ENCODE measurements at places on chromosomes 2 and 18.
A peak's percentile ranks its signal among the peaks of the same experiment; 100 is the strongest.

DNA sequence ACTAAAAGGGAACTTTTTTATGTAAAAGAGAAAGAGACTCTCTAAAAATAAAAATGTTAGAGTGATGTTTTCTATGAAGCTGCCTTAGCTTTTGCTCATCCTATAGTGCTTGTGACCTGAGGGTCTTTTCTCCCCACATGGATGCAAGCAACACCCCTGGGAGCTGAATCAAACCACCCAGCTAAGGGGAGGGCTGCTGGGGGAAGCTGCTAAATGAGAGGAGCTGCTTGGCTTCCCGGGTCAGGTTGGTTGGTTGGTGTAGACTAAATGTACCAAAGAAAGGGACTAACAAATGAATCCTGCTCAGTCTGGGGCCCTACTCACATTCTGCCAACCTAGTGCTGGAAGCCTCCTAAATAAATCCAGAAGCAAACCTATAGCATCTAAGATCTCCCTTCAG is 35.0 kb downstream of the AFF3 start:
- DNase-seq, result no peak

DNA sequence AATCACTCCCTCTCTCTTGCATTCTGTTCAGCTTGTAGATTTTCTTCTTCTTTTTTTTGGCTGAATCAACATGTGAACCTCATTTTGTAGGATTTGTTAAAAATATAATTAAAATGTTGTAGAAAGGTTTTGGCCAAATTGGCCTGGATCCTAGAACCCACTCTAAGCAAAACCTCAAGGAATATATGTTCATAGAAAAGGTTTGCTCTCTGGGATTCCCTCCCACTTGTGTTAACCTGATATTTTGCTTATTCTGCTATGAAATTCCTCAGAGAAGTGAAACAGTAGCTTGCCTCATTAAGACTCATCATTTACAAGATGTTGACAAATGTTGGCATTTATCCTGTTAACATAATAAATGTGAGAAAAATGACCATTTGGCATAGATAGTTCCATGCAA is 456.7 kb downstream of the TMEM182 start:
- DNase-seq, result no peak

GRCh38 chr2:217970206-217970605 is 32.6 kb downstream of the TNS1 start:
- no peak for DNase-seq

- DNase-seq, result peak; percentile 10
Observed at GRCh38 chr2:205543262-205543843, 138.9 kb upstream of the NRP2 start.

DNA sequence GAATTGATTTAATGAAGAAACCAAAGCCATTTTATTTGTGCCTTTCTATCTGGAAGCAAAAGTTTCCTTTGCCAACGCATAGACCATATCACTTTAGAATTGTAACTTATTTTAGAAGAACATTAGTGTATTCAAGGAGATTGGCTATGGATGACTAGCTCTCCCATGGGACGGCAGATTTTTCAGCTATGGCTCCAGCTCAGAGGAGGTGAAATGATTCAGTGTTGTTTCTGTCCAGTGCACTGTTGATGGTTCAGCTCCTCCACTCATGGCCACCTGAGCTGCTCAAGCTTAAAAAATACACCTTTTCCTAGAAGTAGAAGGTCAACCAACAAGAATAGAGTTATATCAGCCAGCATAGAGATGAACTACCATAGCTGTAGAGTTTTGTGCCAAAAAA is 1597.5 kb upstream of the PIK3C3 start:
- DNase-seq, result no peak

DNA sequence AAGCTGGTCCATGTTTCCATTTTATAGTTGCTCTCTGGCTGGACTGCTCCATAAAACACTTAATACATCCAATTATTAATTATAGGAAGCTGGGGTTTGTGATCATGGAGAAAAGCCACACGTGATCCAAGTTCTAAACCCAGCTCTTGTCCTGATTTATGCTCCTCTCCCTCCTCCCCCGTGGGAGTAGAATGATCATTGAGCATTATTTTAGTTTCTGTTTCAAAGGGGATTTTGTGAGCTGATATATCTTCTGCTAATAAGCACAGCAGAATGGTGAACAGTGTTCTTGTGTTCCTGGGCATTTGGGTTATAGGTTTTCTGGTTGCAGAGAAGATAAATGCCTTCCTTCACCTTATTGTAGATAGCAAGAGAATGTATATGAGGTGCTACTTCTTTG is 135.7 kb upstream of the TMEM200C start:
- no peak for DNase-seq

DNA sequence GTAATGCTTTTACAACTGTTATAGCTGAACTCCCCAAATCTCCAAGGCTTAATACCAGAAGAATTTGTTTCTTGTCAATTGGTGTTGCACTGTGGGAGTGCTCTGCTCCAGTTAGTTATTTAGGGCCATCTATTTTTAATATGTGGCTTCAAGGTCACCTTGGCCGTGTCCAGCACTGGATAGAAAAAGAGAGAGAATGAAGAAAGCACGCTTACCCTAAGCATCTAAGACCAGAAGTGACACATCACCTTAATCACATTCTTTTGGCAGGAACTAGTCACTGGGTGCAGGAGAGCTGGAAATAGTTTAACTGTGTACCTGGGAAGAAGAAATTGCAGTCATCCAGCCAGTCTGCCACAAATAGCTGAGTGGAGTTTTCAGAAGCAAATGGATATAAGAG is 78.8 kb downstream of the VWC2L start:
- no peak for DNase-seq

DNA sequence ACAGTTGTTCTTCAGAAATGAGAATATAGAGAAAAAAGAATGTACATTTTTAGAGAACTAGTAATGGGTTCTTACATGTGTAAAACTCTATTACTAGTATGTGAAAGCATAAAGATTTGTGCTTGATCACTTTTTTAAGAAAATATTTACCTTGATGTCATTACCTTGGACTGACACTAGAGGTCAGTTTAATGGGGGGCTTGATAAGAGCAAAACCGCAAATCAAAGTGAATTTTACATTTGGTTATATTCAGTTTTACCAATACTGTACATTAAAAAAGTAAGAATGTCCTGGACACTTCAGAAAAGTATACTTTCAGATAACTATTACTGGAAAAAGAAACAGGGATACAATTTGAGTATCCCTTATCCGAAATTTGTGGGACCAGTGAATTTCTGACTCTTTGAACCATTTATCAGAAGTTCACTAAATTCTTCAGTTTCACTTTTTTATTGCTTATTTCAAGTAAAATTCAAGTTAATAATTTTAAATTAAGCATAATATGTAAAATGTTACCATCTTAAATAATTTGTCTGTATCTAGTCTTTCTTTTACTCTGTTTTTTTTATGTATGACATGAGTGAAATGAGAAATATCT is 1149.5 kb downstream of the DSC3 start:
- no peak for DNase-seq

DNA sequence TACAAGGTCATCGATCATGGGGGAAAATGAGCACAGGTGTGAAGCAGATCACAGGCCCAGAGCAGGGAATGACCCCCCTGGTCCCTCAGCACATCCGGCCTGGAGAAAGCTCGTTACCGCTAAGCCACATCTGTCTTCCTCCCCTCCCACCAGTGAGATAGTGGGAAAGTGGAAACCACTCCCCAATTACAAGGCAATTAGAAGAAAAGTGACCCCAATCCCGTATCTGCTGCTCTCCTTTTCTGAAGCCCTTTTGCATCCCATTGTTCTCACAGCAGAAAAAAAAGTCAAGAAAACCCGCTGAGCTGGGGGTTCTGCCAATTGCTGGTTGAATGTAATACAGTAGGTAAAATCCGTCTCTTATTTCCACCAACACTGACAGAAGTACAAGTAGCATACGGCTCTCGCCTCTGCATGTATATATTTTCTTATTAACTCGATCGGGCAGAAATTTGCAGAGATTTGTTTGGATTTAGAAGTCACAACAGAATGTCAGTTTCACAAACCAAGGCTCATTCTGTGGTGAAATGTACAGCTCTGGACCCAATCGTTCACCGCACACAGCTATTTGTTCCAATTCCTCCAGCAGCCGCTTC is 287.0 kb downstream of the TCF4 start:
- DNase-seq, result no peak

DNA sequence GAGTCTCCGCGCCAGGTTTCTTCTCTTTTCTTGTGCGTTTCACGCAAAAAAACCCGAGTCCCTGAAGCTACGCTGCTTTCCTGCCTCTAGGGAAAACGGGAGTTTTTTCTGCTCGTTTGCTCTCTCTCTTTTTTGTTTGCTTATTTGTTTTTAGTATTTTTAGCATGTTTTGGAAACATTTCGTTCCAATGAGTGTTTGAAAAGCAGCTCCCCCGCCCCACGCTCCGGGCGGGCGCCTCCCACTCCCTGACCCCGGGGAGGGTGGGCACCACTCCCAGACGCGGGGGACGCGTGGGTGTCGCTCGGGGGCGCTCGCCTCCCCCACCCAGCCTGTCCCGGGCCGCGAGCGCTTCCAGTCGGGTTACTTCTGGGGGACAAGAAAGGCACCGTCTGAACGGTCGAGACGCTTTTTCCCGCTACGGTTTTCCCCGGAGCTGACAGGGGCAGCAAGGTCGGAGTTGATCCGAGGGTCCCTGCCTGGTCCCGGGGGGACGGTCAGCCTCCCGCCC is 446 bp upstream of the EFHD1 start:
- DNase-seq, result no peak

DNA sequence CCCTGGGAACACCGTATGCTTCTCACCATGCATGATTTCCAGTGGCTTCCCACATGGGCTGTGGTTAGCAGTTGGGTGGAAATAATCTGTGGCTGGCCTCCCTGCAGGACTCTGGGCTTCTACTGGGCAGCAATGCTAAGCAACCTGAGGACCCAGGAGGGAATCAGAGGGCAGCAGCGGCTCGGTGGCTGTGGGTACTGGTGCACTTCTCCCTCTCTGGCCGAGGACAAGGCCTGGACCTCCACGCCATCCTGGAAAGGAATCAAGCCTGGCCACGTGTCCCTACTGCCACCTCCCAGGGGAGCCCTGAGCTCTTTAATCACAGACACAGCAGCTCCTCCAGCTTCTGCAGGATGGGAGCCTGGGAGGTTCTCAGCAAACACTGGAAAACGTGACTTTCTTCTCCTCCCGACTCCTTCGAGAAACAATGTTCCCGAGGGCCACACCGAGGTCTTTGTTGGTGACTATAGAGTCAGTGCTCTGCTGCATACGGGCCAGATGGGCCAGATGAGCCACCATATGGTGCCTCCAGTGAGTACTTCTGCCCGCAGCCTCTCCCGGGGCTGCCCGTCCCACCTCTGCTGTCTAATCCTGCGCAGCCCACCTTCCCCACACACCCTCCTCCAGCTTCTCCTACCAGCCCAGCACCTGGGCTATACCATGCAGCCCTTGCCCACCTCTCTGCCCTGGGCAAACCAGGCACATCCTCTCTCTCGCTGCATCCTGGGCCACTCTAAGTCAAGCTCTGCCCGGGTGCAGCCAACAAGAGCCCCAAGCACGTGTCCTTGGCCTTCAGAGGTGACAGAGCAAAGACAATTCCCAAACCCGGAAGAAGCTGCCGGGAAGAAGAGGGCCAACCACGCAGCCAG is 42.8 kb upstream of the OTOS start:
- no peak for DNase-seq

GRCh38 chr2:200300638-200301314 is 5.7 kb upstream of the SPATS2L start:
- DNase-seq, result no peak

DNA sequence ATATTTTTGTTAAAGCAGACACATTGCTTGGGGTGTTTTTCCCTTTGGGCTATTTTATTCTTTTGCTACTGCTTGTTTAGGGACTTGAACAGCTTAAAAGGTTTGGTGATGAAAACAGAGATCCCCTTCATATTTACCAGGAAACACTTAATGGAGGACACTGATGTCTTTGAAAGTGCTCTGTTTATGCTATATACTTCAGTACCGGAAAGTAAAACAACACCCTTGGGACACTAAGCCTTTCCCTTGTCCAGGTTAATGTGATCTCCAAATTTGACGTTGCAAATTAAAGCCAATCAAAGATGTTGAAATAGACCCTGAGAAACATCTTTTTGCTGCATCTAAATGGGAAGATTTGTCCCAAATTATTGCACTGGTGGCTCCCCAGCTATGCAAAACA is 564.6 kb upstream of the PKDCC start:
- DNase-seq, result no peak

DNA sequence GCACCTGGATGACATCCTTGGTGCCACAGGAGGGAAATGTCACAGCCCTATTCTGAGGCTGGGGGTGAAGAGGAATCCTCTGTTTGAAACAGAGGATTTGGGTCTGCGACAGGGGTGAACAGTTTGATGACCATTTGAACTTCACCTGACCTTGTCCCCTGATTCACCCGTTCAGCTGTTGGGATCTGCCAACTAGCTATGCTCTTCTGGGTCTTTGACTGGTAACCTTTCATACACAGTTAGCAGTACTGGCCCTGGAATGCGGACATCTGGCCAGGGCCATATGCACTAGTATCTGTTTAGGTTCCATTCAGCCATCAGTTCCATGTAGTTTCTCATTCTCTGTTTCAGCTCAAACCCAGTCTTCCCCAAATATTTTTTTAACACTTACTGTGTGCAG is 72.6 kb upstream of the MCFD2 start:
- no peak for DNase-seq

DNA sequence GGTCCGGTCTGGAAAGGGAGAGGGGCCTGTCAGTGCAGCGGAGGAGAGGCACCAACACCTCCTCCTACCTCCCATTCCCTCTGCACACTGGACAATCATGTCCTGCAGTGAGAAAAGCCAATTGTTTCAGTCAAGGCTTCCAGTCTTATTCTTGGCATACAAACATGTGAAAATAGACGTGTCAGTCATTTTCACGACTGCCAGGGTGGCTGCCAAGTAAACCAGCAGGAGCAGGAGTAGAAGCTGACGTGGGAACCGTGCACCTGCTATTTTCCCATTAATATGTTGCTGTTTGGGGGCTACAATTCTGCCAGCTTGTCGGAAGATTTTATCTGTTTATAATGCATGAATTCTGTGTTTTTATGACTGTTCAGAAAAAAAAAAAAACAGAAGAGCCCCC is 202.3 kb downstream of the SPP2 start:
- DNase-seq, result no peak

GRCh38 chr2:160336105-160336504 is 136.0 kb upstream of the ITGB6 start:
- no peak for DNase-seq

- no peak for DNase-seq
Observed at GRCh38 chr2:201057087-201057521, 14.4 kb downstream of the HYCC2 start.

- no peak for DNase-seq
Observed at GRCh38 chr2:20107776-20108175, 56.3 kb upstream of the LAPTM4A start.

- DNase-seq, result no peak
Observed at GRCh38 chr2:149143734-149144133, 105.2 kb downstream of the LYPD6B start.

All from activated CD4-positive, alpha-beta T cell treated with anti-CD3 and anti-CD28 coated beads for 48 hours (primary cell).